ENCODE measurements at places on chromosomes 12 and 14.

DNA sequence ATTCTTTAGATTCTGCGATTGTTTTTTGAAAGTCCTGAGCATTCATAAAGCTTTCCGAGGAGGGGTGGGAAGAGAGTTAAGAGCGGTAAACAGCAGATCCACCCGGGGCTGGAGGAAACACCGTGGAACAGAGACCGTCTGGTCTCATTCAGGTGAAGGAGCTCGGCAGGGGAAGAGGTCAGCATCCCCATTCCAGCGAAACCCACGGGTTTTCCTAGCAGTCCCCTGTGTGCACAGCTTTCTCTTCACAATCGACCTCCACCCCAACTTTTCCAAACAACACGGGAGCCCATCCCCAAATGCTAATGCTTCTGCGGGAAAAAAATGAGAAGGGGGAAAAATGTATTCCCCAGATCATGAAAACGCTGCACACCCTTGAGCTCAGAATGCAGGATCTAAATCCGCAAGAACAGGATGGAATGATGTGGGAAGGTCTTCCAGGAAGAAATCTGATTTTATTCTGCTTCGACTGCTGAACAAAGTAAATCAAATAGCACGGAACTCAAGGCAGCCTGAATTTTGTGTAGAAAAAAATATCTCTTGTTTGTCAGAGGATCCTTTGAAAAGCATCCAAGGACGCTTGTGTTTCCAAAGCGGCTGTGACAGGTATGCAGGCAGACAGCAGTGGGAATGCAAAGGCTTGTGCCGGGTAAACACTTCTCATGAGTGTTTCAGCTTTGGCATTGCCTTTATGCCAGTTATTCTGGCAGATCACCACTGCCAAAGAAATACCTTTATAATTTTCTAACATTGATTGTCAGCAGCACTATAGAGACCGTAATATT lies 128.8 kb downstream of the NDUFA12 start:
- DNase-seq = no peak

- DNase-seq = no peak
Observed at GRCh38 chr12:52878507-52879393, 26.1 kb downstream of the KRT8 start.

DNA sequence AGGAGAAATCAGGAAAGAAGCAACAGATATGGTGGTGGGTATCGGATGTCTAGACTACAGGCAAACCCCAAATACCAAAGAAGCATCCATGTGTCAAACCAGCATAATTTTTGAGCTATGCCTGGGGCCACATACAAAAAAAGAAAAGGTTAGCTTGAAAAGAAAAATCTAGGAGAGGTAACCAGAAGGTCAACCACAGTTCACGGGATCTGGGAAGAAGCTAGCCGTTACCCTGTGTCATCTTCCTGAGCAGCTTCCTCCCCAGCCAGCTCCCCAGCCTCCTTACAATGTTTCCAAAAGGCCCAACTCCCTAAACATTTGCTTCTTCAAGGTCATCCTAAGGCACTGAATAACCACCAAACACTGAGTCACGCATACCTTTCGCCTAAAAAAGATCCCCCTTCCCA lies 3.1 kb downstream of the SINHCAF start:
- no peak for DNase-seq

DNA sequence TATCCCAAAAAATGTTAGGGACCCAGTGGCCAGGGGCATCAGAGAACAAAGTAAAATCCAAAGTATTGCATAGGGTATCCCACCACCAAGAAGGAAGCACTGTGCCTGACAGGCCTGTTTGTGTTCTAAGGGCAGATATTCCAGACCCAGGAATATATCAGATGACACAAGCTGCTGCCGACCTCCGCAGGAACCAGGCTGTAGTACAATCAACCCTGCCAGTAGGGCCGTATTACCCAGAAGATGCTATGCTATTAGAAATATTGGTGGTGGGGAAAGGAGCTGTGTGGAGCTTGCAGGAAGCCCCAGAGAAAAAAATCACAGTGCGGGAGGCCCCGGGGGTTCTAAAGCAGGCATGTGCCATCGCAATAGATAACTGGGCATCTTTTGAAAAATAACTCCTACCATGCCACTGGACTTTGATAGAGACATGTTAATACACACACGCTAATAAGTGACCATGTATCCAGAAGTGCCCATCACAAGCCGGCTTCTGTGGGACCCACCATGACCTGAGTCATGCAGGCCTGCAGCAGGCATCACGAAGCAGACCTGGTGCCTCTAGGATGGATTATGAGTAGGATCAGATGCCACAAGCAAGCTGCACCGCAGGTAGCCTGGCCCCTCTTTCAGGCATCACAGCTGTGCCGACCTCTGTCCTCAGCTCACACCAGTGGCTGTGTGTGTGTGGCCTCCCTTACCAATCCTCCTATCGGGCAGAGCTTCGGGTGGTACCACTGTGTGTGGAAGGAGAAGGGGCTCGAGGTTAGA lies 242.7 kb downstream of the BCL11B start:
- DNase-seq = no peak

DNA sequence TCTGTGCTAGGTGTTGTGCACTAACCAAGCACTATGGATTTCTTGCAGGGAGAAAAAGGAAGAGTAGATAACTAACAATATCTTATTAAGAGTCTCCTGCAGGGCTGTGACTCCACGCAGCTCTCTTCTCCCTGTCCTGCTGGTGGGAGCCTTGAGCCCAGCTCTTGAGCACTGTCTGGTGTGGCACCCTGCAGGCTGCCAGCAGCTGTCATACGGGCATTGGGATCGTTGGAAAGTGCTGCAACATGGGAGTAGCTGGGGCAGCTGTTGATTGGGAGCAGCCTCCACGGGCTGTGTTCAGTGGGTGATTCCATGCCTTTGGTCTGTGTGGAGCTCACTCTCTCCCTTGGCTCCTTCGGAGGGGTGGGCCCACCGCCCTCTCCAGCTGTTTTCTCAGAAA lies 125.3 kb downstream of the FBXL14 start:
- no peak for DNase-seq

GRCh38 chr14:22438742-22439141 lies 150.3 kb downstream of the DAD1 start:
- no peak for DNase-seq

DNA sequence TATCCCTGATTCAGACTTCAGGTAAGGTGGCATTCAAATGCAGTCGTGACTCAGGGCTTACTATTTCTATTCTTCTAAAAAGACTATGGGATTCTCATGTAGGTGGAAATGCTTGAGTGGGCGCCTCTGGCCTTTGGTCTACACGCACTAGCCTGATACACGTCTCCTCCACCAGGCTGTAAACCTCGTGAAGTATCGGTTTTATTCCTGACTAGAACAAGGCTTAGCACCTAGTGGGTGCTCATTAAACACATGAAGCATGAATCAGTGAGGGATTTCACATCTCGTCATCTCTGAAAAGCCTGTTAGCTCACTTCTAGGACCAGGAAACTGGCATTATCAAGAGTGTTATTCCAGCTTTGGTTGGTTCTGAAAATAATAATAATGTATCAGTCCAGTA lies 17.7 kb upstream of the HNF1A start:
- DNase-seq = no peak

DNA sequence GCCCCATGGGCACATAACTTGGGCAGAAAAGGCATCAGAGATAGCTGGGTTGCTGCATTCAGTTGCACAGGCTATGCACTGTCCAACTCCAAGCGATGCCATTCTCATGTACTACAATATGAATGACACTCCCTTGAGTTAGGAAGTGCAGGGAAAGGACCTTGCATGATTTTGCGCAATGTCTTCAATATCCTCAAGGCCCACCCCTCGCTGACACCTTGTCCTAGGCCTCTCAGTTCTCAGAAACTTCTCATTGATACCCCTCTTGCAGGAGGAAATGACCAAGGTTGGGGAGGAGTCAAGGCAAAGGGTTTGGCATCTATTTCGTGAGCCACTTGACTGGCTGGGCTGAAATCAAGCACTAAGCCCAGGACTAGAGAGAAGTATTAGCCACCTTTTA lies 70.4 kb downstream of the ARL6IP4 start:
- no peak for DNase-seq

- no peak for DNase-seq
Observed at GRCh38 chr12:92550661-92551060, 152.1 kb upstream of the PLEKHG7 start.

DNA sequence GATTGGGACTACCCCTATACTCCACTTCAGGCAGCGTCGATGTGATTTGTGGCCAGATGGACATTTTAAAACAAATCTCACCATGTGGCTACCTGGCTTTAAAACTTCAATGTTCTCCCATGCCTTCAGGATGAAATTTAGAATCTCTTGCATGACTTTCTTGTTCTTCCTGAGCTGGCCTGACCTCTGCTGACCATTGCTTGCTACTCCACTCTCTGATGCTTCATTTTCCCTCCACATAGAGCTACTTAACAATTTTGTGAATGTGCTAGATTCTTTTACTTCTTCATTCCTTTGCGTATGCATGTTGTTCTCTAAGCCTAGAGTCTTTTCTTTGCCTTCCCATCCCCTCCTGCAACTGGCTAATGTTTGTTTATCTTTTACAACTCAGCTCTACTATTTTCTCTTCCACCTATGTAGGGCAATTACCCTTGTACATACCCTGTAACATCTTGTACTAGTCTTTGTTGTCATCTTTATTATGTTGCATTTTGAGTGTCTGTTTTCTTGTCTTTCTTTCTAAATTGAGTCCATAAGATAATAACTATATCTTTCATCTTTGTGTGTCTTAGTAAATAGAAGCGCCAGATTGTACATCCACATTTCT lies 41.2 kb downstream of the YLPM1 start:
- no peak for DNase-seq

GRCh38 chr14:100144996-100145646 lies 14.3 kb downstream of the DEGS2 start:
- no peak for DNase-seq

GRCh38 chr14:24612196-24612595 lies 2.7 kb upstream of the GZMH start:
- DNase-seq = no peak

DNA sequence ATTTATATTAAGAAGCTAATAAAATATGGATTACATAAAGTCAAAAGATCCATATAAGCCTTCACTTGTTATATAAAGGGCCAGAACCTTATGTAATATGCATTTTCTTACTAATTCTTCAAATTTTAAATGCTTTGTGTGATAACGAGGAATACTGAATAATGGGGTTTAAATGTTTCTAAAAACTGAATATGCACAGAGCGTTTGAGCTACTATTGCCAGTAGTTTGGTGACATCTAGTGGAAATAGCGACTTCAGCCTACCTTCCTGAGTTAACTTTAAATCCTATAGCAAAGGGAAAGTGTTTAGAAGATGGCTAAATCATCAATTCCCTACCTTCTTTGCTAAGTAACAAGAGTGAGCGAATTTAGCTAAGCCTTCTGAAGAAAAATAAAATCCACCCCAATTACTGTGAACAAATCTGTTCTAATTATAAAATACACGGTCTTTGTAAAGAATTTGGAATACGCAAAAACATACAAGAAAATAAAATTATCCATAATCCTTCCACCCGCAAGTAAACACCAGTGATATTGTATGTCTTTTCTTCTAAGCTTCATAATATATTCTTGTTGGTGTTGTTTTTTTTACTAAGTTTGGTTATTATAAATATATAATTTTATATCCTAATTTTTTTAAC lies 115.5 kb upstream of the G2E3 start:
- no peak for DNase-seq

- no peak for DNase-seq
Observed at GRCh38 chr12:128442096-128442495, 175.1 kb downstream of the TMEM132C start.

- DNase-seq = no peak
Observed at GRCh38 chr14:33240466-33240865, 301.8 kb downstream of the NPAS3 start.

- no peak for DNase-seq
Observed at GRCh38 chr14:91300283-91300895, 55.9 kb upstream of the GPR68 start.

DNA sequence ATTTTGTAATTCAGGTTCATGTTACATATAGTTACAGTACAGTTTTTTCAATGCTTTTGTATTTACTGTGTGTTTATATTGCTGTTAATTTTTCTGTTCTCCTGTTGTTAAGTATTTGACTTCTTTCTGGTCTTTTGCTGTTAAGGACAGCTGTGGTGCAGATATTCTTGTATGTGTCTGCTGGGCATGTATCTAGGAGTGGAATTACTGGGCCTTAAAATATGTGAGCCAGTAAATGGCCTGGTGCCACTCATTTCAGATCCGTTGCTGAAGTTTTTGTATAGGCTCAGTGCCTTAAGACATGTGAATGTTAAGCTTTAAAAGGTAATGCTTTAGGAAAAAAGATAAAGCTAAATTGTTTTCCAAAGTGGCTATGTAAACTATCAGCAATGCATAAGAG lies 87.3 kb downstream of the TTLL5 start:
- DNase-seq = no peak

DNA sequence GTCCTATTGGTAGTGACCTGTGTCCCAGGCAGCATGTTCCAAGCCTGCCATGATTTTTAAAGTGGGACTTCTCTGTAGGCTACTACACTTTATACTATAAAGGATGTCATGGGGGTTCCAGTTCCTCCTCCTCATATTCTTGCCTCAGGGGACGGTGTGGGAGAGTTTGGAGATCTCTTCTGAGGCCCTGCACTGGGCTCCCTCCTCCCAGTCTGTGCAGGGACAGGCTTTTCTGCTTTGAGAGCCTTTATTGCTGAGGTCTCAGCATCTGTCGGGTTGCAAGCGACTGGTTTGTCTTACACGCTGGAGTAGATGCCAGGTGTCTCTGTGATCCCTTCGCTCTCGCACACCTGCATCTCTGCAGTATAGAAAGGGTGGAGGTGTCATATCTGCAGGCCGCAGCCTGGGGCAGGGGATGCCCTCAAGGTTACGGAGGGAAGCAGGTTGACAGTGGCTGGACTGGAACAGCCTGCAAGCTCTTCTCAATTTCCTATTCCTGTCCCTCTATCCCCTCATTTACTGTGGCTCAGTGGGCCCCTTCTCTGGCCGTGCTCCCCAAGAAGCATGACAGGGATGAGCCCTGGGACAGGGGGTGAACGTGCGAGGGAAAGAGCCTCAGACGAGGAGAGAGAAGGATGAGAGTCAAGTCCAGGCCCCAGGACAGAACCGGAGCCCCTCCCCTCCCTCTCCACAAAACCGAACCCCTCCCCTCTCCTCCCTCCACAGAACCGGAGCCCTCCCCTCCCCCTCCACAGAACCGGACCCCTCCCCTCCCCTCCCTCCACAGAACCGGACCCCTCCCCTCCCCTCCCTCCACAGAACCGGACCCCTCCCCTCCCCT lies 51.3 kb downstream of the SLC6A12 start:
- no peak for DNase-seq

GRCh38 chr14:91123201-91123600 lies 9.3 kb downstream of the DGLUCY start:
- no peak for DNase-seq

GRCh38 chr12:21416511-21417121 lies 20.8 kb upstream of the PYROXD1 start:
- no peak for DNase-seq

DNA sequence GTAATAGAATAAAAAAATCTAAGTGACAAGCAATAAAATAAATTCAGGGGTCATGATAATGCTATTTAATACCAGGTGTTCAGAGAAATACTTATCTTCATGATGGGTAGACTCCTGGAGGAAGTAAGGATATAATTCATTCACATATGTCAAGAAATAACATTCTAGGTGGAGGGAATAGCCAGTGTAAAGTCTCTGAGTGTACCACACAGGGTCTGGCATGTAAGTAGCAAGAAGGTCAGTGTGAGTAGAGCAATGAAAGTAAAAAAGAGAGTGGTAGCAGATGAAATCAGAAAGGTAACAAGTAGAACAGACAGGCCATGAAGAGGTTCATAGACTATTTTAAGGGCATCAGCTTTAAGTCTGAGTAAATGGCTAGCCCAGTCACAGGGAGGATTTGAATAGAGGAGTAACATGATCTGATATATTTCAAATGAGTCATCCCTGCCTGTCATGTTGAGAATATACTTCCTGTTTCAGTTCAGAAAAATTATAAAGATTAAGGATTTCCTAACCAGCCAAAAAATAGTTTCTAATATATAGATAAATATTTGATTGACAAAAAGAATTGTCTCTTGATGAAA lies 519.9 kb downstream of the C12orf50 start:
- DNase-seq = no peak

All from left ventricle myocardium inferior (tissue), 1 donor.